COR-L47 (cell line): ENCODE measurements at places on chromosomes 6 and 20.

DNA sequence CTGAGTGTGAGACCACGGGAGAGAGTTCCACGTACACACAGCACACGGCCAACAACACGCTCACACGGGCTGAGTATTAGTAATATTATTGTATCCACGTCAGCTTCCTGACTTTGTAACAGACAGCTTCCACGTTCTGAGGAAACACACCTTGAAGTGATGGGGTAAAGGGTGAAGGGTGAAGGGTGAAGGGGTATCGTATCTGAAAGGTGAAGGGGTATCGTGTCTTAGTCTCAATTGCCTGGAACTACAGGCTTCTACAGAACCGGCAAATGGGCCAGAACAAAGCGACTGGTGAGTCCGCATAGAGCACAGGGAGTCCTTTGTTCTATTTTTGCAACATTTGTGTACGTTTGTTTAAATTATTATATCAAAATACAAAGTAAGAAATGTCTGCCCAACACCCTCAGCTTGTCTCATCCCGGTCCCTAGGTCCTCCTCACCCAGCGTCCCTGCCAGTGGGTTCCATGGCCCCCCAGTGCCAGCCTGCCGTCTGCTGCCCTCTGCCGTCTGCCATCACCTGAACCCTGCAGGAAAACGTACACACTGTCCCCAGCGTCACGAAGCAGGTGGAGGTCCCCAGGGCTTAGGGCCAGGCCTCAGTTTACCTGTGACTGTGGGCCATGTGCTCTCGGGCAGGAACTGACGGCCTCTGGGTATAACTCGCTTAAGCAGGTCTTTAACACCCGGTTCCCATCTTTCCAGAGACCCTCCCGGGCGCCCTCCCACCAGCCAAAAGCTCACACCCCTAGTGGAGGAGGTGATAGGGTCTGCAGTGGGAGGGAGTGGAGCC lies 4.4 kb upstream of the HELZ2 start:
- DNase-seq = no peak

DNA sequence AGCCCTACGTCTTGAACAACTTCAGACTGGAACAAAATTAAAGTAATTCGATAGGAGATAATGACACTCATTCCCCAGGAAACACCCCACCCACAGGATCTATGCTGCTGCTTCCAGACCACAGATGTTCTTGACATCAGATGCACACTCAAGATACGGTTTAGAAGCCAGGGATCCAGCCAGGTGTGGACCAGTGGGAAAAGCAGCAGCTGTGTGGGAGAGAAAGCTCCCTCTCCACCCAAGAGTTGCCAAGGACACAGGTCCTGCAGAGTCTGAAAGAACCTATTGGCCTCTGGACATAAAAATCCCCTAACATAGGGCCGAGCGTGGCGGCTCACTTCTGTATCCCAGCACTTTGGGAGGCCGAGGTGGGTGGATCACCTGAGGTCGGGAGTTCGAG lies 91.7 kb upstream of the NFATC2 start:
- no peak for DNase-seq

DNA sequence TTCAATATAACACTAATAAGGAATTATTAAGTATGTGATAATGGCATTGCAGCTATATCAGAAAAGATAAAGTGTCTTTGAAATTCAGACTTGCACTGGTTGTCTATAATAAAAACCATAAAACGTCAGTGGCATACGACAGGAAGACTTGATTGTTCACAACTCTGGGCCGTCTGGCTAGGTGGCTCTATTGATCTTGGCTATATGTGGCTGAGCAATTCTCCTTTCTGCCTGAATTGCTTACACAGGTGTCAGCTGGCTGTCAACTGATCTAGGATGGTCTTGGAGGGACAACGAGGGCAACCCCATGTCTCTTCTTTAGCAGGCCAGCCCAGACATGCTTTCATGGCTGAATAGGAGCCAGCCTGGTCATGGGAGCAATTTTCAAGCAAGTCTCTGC lies 359.1 kb downstream of the QKI start:
- no peak for DNase-seq

DNA sequence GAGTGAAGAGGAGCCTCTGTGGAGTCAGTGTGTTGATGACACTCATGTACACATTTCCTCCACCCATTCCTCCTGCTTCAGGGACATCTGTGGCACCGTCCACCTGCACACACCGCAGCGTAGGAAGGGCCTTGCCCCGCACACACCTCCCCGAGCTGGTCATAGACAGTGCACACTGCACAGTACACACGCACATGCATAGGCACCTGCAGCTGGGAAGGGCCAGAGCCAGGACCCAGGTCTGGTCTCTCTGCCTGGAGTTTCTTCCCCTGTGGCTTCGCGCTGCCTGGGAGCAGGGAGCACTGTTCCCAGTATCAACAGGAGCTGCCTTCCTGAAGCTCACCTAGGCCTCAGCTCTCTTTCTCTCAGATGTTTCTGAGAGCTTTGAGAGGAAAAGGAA lies 340.5 kb downstream of the TAF4 start:
- DNase-seq = no peak

DNA sequence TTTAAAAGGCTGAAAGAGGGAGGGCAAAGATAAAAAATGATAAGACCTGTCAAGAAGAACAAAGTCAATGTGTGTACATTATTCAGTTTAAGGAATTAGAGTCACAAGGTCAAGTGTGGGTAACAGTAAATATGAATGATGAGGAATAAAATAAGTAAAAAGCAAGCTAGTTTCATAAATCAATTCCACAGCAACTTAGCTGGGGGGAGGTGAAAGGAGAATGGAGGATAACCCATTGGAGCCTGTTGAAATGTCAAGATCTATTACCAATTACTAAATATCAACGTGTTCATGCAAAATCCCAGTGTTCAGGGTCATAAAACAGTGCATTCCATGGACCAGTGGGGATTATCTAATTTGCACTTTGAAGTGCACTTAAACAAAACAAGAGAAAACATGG lies 242.9 kb downstream of the TBX18 start:
- no peak for DNase-seq

DNA sequence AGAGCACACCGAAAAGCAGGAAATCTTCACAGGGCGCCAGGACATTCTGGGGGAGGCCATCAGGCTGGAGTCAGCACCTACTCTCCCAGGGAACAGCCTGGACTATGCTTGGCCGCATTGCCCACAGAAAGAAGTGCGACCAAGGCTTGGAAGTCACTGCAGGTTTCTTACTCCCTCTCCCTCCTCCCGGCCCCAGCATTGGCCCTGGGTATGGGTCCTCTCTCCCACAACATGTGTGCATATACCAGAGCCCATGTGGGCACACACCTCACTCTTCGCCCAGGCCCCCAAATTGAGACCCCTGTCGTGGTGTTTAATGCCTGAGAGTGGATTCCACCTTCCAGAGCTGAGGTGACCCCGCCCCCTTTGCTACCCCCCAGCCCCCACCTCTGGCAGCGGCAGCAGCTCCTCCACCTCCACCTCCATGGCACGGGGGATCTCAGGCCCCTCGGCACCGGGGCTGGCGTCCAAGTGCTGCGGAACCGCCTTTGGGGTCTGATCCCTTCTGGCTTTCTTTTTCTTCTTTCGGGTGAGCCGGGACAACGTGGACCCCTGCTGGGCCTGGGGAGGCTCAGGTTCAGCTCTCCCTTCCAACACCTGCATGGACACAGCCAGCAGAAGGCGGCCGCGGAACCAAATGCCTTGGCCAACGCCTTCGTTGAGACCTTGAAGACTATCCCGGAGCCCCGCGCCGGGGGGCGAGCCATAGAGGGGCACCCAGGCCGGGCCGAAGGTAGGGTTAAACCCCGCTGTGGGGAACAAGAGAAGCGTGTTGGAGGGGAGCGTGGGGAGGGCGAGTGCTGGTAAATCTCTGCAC lies 15.2 kb upstream of the SPAG4 start:
- no peak for DNase-seq

DNA sequence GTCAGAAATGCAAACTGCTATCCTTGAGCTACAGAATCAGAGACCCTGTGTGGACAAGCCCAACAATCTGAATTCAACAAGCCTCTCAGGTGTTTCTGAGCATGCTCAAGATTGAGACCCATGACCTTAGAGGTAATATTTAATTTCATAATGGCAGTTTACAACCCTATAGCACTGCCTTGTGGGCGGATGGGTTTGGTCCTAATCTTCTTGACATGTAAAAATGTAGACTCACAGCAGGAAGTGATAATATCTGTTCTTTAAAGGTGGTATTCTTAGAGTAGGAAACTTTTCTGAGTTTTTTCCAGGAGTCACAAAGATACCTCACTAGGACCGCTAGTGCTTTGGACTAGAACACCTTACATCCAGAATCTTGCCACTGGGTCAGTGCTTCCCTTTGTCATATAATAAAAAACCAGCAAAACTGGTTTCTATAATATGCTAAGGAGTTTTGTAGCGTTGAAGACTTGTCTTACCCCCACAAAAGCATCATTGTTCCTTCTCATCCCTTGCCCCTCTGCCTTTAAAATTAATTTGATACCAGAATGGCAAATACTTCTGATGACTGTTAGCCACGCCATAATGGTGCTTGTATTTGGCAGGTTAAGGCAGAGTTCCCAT lies 52.6 kb downstream of the E2F3 start:
- DNase-seq = no peak

- DNase-seq = no peak
Measured at GRCh38 chr20:34299556-34300255, 3.4 kb downstream of the AHCY start.

GRCh38 chr6:133835901-133836300 lies 53.0 kb upstream of the TCF21 start:
- no peak for DNase-seq

DNA sequence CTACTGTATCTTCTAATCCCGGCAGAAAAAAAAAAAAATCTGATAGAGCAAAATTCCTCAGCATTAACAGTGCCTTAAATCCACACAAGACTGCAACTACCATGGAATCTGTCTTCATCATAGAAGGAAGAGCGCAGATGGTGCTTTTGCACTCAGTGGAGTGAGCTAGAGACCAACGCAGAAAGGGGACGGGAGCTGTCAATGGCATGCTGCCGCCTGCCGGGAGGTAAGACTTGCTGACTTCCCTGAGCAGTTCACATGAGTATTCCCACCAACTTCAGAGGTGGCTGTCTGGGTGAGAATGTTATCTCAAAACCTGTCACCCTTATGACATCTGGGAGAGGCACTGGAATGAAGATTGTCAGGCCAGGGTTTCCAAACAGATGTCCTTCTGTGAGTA lies 35.6 kb downstream of the DZANK1 start:
- no peak for DNase-seq

DNA sequence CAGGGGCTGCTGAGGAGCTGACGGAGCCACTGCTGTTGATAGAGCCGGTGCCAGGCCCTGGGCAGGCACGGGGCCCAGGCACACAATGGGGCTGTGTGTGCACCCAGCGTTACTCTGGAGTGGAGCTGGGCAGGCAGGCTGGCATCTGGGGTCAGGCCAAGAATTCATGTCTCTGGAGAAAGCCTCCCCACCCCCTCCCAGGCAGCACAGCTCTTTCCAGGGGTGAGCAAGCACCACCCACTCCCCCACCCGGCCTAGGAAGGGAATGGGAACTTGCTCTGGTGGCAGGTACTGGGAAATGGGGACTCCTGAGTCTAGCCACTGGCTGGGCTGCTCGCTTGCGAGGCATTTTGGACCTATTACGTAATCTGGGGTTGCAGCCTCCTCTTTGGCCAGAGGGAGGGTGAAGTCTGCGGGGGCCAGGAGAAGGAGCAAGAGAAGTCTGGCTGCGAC lies 22.7 kb downstream of the TFEB start:
- peak; percentile 29 for DNase-seq
